ENCODE measurements at places on chromosomes 11 and 22.

DNA sequence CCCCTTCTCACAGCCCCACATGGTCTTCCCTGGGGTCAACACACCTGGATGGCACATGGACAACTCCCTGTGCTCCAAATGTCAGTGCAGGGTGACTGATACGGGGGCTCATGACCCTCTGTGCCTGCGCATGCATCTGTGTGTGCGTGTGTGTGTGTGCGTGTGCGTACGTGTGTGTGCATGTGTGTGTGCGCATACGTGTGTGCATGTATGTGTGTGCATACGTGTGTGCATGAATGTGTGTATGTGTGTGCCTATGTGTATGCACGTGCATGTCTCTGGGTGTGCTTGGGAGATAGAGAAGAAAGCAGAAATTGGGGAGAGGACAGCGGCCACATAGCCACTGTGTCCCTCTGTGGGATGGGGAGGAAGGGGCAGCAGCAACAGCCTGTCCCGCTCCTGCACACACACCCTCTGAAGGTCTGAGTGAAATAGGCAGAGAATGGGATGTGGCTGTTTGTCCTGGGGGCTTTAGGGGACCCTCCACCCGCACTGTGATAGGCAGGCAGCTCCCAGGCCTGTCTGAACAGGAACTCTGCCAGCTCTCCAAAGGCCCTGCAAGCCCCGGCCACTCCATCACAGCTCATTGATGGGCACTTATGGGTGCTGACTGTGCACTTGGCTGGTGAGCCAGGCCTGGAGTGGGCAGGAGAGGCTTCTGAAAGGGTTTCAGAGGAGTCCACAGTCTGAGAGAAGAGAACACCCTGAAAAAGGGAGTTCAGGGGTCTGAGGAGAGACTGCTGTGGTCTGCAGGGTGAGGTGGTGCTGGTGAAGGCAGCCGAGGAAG, 28.7 kb upstream of the PICK1 start:
- DNase-seq: no peak

DNA sequence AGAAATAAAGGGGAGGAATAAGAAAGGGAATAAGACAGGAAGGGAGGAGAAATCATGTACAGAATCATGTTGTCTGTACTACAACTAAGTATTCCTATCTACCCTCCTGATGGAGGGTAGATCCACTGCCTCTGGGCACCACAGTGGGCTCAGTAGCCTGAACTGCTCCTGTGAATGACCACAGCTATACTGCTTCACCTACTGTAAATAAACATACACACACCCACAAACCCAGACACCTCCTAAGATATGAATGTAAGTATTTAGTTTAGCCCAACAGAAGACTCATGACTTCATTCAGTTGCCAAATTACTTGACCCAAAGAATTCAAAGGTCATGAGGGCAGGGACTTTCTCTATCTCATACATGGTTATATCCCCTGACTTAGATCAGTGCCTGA, 177.3 kb upstream of the C11orf58 start:
- no peak for DNase-seq

- no peak for DNase-seq
Measured at GRCh38 chr22:43060183-43060582, 29.0 kb downstream of the TTLL1 start.

- no peak for DNase-seq
Measured at GRCh38 chr11:15613789-15614188, 499.1 kb downstream of the INSC start.

DNA sequence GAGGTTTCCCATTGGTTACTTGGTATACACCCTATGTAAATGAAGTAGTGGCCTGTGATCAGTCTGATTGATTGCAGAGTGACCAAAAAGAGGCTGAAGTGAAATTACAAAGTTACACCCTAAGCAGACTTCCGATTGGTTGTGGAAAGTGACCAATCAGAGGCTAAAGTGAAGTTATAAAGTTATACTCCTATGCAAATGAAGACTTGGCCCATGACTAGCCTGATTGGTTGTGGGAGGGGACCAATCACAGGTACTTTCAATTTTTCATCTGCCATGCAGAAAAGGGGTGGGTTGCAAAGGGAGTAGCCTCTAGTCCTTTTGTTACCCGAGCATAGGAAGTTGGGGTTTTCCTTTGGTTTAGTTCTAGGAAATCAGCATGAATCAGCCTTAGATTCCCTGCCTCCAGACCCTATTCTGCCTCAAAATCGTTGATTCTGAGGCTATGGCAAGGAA, 18.1 kb upstream of the CSTF3 start:
- DNase-seq: no peak

- no peak for DNase-seq
Measured at GRCh38 chr11:11584530-11584810, 37.3 kb downstream of the GALNT18 start.

GRCh38 chr11:67289651-67290479, 762 bp downstream of the ANKRD13D start:
- DNase-seq: no peak

- no peak for DNase-seq
Measured at GRCh38 chr11:63871962-63872799, 33.3 kb downstream of the MARK2 start.

GRCh38 chr11:86176165-86176884, 68.2 kb upstream of the EED start:
- no peak for DNase-seq

DNA sequence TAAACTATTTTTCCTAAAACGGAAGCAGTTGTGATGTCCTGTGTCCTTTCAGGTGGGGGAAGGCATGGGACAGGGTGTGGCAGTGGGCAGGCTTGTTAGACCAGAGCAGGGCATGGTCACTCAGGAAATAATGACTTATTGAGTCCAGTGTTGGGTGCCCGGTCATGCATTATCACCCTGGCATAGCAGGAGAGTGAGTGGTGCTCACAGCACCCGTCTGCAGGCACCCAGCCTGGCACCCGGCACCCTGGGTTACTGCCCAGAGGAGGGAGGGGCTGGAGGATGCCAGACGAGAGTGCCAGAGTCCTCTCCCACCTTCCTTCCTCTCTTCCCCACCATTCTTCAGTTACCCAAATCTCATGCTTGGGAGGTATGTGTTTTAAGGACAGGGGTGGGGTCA, 59.1 kb downstream of the ST3GAL4 start:
- DNase-seq: no peak

DNA sequence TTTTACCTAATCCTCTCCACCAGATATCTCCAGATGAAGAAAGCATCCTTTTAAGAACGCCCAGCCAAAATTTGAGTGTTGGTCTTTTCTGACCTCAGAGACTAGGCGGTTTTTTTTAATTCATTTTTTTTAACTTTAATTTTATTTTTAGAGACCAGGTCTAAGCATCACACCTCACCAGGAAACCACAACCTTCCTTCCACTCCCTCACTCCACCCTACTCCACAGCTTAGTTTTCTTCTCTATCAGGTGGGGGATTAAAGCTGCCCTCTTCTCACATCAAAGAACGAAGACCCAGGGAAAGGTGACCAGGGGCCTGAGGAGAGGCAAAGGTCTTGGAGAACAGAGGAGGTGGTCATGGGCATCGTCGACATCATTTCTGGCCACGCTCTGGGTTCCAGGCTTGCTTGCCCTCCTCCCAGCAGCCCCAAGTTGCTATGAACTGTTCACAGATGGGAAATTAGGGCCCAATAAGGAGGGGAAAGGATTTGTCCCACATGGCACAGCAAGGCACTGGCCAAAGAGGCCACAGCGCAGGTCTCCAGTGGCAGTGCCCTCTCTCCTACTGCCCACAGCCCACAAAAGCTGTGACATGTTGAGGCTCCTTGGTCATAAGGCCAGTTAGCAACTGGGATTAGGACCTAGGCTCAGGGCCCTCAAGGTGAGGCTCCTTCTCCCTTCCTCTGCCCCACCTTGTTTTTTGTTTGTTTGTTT, 1.4 kb upstream of the PEX16 start:
- DNase-seq: no peak

GRCh38 chr22:49767355-49768062, 60.2 kb downstream of the BRD1 start:
- DNase-seq: no peak

DNA sequence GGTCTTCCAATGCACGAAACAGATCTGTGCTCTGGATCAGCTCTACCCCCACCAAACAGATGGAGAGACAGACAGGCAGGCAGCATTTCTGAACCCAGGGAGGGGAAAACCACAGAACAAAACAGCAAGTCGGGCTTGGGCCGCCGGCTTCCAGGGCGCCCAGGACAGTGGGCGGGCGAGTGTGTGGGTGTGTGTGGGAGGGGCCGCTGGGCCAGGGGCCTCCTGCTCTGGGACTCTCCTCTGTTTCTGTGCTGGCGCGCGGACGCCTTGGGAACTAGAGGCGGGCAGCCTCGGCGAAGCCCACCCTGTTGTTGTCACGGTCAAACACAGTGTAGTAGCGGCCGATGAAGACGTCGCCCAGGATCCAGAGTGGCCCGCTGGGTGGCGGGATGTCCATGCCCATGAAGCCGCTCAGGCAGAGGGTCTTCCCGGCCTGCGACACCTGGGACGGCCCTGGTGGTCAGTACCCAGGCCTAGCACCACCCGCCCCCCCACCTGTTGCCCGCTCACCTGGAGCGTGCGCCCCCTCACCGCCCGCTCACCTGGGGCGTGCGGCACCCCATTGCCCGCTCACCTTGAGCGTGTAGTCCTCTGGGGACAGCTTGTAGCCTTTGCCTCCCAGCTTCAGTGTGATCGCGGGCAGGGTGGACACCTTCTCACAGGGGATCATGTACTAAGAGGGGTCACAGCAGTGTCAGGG, 3.0 kb upstream of the IFITM10 start:
- DNase-seq: no peak

- no peak for DNase-seq
Measured at GRCh38 chr11:44865866-44866272, 84.8 kb downstream of the TP53I11 start.

DNA sequence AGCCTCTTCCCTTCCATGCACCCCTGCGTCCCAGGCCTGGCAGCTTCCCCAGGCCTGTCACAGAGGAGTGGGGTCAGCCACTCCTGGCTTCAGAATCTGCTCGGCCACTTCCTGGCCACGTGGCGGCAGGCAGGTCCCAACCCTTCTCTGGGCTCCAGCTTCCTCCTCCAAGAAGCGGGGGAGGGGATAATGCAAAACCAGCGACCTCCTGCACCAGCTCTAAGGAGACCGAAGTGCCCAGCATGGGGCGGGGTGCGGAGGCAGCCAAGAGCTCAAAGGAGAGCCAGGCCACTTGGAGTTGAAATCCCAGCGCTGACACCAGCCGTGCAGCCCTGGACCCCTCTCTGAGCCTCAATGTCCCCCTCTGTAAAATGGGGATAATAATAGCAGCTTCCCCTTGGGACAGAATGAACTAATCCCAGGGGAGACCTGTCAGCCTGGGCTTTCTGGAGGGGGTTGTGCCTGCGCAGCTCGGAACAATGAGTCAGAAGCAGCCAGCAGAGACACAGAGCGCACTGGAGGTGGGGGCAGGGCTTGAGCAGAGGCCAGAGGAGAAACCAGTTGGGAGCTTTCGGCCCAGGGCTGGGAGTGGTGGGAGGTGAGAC, 22.8 kb upstream of the PICK1 start:
- DNase-seq: no peak

GRCh38 chr11:65078151-65078550, 5.7 kb downstream of the CDCA5 start:
- peak; percentile 56 for DNase-seq

DNA sequence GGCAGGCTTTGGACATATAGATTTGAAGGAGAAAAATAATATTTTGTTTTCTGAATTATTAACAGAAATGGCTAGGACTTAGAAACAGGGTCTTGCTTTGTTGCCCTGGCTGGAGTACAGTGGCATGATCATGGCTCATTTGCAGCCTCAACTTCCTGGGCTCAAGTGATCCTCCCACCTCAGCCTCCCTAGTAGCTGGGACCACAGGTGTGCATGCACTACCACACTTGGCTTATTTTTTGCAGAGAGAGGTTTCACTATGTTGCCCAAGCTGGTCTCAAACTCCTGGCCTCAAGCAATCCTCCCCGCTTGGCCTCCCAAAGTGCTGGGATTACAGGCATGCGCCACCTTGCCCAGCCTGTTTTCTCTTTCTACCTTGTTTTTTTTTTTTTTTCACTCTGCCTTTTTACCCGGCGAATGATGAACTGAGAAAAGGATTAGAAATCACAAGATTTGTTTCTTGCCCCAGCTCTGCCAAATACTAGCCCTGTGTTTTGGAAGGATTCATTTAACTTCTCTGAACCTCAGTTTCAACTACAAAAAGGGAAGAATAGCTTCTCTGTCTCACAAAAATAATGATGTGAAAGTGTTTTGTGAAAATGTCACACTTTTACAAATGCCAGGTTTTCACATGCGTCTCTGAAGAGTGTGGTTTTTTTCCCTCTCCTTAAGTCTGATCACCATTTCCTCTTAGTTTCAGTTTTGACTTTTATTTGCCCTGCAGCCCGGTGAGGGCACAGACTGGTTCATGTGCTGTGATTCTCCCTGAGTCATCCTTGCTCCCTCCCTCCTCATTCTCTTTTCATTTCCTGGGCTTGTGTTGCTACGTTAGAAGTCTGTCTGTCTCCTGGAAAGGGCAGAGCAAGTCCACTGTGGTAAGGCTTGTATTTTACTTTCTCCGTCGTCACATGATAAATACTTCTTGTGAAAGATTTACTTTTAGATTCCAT, 67.7 kb downstream of the BCL2L13 start:
- no peak for DNase-seq

DNA sequence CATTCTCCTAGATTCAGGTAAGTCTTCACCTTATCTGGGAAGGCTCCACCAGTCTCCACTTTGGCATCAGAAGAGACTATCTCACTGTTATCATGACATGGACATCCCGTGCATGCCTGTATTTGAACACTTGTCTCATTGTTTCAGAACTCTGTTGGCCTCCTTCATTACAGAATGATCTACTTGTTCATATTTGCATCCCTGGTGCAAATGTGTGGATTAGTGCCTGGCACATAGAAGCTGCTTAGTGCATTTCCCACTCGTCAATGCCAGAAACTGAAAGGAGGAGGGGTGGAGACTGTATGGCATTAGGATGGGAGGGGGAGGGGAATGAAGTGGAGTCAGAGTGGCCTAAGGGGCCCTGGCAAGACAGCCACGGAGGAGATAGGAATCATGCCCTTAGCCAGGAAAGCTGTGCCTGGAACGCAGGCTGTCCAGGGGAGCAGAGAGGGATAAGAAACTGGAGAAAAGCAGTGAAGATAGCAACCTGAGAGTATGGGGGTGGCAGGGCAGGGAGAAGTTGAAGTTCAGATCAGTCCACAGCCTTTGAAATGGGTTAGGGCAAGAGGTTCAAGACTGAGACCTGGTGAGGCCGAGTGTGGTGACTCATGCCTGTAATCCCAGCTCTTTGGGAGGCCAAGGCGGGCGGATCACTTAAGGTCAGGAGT, 53.8 kb upstream of the CAPRIN1 start:
- no peak for DNase-seq

- DNase-seq: no peak
Measured at GRCh38 chr22:29195118-29195963, 10.4 kb upstream of the EMID1 start.

- DNase-seq: no peak
Measured at GRCh38 chr22:45972889-45973253, 4.1 kb downstream of the WNT7B start.

DNA sequence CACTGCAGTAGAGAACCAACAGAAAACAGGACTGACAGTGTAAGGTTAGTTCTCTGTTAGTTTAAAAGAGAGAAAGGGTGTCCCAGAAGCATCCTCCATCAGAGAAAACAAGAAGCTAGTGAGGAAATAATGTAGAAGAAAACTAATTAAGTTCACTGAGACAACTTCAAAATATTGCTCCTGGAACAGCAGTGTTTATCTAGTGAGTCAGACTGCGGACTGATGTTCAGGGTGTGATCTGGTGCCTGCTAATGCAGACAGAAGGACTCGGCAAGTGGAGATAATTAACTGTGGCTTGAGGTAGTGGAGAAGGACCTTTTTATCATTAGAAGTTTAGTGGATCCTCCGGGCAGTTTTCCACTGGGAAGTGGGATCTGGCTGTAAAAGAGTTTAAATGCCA, 55.4 kb downstream of the CDON start:
- DNase-seq: no peak

- DNase-seq: no peak
Measured at GRCh38 chr22:27799827-27800249, 1.7 kb downstream of the MN1 start.

GRCh38 chr11:43747130-43747802, 66.7 kb downstream of the HSD17B12 start:
- DNase-seq: no peak

Measured in stimulated activated CD8-positive, alpha-beta memory T cell treated with anti-CD3 and anti-CD28 coated beads, Interleukin-7, amount 100 ng/mL, for 1 hour (primary cell).